ENCODE measurements at places on chromosomes 3 and 15.

GRCh38 chr3:138944929-138945708 is 1.8 kb downstream of the FOXL2 start:
- no peak for DNase-seq

DNA sequence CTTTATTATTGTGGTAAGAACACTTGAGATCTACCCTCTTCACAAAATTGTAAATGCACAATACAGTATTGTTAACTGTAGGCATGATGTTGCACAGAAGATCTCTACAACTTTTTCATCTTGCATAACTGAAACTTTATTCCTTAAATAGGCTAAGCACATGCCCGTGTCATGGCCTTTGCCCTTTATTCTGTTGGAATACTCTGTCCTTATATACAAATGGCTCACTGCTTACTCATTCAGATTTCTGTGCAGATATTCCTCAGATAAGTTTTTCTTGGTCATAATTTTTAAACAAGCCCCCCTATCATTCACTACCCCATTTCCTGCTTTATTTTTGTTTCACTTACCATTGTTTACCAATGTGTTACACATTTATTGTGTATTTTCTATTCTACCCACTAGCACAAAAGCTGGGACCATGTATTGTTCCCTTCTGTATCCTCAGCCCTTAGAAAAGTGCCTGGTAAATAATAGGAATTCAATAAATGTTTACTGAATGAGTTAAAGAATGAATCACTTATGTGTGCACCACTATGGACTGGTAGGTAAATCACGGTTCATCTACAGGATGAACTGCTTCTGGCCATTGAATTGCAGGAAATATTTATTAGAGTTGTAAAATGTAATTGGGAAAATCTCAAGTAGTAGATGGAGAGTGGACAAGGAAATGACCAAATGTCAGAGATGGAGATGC is 151.0 kb downstream of the CPNE4 start:
- no peak for DNase-seq

DNA sequence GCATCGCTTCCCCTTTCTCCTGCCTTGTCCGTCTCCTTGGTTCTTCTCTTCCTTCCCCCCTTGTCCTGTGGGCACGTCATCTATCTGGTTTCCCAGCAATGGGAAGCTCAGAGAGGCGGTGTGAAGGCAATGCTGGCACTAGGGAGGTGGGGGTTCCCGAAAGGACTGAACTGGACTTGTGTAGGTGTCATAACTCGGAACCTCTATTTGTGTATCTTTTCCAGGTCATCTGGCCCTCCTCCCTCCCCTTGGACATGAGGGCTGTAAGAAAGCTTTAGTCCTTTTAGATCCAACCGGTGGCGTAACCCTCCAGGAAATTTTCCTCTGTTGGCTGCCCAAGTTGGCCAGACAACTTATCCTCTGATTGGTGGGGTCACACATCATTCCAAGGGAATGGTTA is 231.5 kb upstream of the TLE3 start:
- DNase-seq, result no peak

GRCh38 chr15:74228723-74229081 is 7.4 kb upstream of the CCDC33 start:
- DNase-seq, result no peak

DNA sequence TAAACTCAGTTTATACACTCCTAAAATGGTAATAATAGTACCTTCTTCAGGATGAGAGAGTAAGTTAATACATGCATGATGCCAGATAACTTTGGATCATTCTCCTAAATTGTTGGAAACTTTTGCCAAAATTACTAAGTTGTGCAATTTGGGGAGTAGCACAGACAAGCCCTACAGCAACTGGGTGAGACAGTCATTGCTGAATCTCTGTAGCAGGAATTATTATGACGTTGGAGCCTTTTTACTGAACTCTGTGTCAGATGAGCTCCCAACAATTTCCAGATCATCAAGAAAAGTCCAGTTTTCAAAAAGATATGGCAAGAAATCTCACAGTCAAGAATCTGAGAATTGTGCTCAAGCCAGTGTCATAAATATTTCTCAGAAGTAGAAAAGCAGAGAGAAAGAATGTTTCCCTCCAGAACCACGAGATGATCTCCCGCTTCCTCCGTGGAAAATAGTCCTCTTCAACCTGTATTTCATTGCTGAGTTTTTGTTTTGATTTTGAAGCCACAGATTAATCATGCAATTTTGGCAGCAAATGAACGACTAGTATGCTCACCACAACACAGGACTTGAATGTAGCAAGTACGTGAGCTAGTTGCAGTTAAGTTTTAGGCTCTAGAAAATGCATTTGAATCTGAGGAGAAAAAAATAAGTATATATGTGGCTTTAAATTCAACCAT is 485.4 kb downstream of the CNTN6 start:
- no peak for DNase-seq
